Daoy (cell line): ENCODE measurements at places on chromosomes 3 and 15. TPM values are rescaled to one million over a fixed set of nuclear protein-coding genes. Genes with fewer than 3 reads are reported as not detected.

EBLN2 gene
- total RNA-seq = 2.2 and 3.0 TPM in 2 replicates

DNA sequence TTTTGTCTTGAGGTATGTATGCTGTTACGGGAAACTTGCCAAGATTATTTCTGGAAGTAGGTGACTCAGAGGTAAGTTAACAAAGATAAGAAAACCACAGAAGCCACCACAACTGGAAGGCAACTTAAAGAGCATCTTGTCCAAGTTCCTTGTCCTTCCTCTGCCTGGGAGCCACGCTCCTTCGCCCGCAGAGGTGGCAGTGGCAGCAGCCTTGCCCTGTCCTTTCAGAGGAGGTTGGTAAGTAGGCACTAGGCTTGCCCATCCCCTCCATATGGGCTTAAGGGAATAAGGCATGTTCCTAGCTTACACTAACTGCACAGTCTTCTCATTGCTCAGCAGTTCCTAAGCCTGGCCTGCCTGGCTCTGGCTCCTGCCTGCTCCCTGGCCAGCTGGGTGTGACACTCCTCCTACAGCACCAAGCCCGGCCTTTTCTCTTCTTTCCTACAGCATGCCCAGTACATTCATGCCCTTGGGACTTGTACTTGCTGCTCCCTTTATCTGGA lies 48.0 kb upstream of the RAB6B start:
- peak; percentile 90 for DNase-seq

DNA sequence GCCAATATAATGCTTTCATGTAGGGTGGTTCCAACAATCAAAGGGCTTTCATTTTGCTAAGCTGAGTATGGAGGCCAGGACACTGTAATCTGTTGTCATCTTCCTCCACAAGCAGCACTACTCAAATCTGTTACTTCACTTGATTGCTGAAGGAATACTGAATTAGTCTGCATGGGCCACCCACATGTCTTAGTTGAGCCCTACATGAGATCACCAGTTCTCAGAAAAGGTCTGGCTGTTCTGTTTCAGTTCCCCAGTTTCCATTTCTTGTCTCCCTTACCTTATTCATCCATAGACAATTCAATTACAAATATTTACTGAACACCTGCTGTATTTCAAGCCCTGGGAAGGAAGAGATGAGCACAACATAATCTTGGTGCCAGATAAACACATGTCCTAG lies 119.2 kb downstream of the FHIT start:
- DNase-seq = no peak

GRCh38 chr3:37093481-37093880 lies 80.9 kb downstream of the LRRFIP2 start:
- DNase-seq = no peak

DNA sequence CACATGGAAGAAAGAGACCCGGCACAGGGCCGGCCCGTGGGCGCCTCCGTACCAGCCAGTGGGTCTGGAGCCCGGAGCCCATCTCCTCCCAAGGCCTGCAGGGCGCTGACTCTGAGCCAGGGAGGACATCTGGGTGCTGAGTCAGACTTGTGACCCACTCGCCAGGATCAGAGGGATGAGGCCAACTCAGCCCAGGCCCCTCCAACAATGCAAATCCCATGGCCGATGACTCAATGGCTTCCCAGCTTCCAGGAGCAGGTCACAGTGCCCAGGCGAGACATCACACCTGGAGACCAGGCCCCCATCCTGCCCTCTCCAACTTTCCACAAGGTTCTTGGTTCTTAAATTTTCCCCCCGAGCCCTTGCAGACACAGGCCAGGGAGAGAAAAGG lies 95.1 kb downstream of the LRIG1 start:
- DNase-seq = peak; percentile 68

TRAT1 gene
- total RNA-seq = not detected in 2 replicates

- DNase-seq = no peak
These were observed 13.3 kb upstream of the STARD5 start for GRCh38 chr15:81337241-81337640.

- no peak for DNase-seq
These were observed 5.6 kb upstream of the TNIK start for GRCh38 chr3:171465763-171466162.

- DNase-seq = no peak
These were observed 18.6 kb downstream of the FGD5 start for GRCh38 chr3:14837186-14837877.

GOLGA6A gene
- 0.06 TPM in 1 of 2 replicates, not detected in the other for total RNA-seq

PLCL2 gene
- total RNA-seq = 2.7 and 6.7 TPM in 2 replicates

DNA sequence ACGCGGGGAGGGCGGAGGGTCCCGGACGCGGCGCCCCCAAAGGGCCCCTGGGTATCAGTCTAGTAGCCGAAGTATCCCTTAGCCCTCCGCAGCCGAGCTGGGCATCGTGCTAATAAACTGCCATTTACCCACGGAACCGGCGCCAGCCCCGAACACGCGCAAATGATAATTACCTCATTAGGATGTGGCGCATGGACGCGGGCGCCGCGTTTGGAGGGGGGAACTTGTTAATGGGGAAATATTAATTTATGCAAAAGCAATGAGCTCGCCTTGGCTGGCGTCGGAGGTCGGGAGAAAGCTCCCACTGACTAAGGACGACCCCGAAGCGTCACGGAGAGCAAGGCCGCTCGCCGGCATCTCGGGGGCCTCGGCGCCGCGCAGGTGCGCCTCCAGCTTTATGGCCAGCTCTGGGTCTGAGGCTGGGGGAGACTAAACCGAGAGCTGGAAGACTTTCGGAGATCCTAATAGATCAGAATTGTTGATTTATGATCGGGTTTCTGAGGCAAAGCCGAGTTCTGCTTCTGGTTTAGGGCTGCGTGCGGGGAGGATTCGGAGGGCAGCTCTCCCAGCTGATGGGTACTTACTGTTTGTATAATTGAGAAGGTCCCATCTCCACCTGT lies 474 bp upstream of the FEZF2 start:
- DNase-seq = no peak

- DNase-seq = peak; percentile 56
These were observed 70.7 kb downstream of the IQSEC1 start for GRCh38 chr3:13002398-13003124.

GRCh38 chr3:172118019-172118418 lies 78.6 kb downstream of the FNDC3B start:
- DNase-seq = no peak

GRCh38 chr15:63054281-63054683 lies 11.7 kb downstream of the TPM1 start:
- DNase-seq = peak; percentile 59

GOLGA8J gene
- total RNA-seq = not detected in 2 replicates

GRCh38 chr15:101724675-101725005 lies 367 bp upstream of the TARS3 start:
- DNase-seq = no peak

- peak; percentile 79 for DNase-seq
These were observed 19.2 kb downstream of the RARRES1 start for GRCh38 chr3:158713094-158713499.

DNA sequence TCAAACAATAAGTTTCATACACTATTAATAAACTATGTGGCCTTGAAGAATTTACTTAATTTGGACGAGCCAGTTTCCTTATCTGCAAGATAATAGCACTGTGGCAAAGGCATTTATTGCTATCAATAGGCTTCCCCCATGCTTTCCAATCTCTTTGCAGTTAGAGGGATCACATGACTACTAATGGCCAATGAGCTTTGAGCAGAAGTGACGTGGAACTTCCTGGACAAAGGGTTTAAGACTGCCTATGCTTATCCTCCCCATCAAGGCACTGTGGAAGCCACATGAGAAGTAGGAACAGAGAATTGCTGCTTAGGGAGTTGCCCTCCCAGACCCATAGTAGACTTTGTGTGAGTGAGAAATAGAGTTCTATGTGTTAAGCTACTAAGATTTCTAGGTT lies 16.7 kb upstream of the ZMAT3 start:
- no peak for DNase-seq

- no peak for DNase-seq
These were observed 10.3 kb downstream of the USF3 start for GRCh38 chr3:113685956-113686721.

DNA sequence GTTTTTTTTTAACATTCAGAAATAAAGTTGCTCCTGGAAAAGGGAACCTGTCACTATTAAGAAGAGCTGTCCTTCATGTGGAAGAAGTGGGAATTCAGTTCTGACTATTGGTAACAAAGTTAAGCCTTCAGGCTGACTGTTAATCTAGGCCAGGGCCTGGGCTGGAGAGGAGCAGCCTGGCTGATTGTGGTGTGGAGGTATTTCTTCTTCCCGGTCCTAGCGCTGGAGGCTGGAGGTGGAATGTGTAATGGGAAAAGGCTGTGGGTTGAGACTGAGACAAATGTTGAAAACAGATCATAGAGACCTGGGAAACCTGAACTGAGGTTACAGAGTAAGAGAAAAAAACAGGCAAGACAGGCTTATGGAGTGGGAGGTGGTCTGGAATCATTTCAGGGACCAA lies 23.8 kb upstream of the SH3BP5 start:
- peak; percentile 20 for DNase-seq

HIGD2B gene
- not detected in 2 replicates for total RNA-seq

GOLGA6D gene
- total RNA-seq = not detected in 2 replicates

DNA sequence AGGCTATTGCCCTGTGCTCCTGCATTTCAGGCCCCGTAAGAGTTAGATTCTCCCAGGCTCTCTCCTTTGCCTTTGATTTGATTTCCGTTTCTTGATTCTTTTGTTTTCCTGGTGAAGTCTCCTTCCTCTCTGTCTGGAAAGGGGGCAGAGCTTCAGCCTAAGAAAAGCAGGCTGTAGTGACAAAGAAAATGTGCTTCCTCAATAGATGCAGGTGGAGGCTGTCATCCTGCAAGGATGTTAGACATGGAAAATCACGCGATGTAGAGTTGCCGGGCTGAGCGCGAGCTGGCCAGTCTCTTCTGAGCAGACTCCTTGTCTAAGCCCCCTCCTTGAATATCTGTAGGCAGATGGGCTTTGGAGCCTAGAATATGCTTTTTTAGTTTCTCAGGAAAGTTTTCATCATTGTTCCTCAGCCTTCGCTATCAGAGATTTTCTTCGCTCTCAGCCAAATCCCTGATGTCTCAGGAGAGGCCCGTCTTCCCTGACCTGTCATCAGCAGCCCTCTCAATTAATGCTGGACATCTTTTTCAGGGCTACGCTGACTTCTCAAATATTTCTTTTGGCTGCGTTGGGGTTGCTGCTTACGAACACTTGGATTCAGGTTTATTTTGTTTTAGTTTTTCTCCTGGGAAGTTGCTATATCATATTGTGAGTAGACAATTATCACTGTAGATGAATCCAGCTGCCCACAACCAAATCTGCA lies 163.6 kb downstream of the ITPR1 start:
- no peak for DNase-seq

RBMS3 gene
- total RNA-seq = 11.0 and 23.2 TPM in 2 replicates

GRCh38 chr3:182914341-182914740 lies 66.0 kb downstream of the DCUN1D1 start:
- DNase-seq = no peak

XCR1 gene
- total RNA-seq = not detected in 2 replicates

GRCh38 chr15:58434334-58434875 lies 2.6 kb downstream of the LIPC start:
- no peak for DNase-seq

GRCh38 chr3:38536671-38537070 lies 40.5 kb downstream of the EXOG start:
- DNase-seq = no peak

DNA sequence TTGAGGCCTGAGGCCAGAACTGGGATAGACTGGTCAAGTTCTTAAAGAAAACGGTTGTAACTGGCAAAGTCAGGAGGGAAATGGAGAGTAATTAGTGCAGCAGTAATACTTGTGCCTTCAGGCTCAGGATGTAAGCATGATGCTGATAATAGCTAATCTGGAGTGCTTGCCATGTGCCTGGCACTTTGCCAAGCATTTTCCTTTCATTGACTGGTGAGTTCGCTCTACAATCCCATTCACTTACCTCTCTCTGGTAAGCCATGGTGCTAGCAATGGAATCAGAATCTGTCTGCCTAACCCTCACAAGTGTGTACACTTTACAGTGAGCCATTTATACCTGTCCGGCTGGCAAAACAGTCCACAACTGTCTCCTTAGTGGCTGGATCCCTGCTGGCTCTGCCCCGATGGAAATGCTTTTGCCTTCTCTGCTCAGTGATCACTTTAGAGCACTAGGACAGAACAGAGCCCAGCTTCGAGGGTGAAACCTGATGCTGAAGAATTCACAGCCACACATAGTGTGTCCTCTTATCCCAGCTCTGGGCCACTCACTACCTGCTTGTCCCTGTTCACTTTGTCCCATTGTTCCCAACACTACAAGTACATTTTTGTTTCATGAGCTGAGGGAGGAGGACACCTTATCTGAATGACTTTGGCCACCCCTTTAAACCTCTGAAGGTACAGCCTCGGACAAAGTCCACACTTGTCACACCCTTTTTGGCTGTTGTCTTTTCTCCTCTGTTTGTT lies 10.3 kb downstream of the CHP1 start:
- DNase-seq = peak; percentile 6

- no peak for DNase-seq
These were observed 113.6 kb downstream of the PLCL2 start for GRCh38 chr3:16998236-16998923.

ZCWPW2 gene
- total RNA-seq = not detected in 2 replicates

DZIP1L gene
- 8.2 and 9.7 TPM in 2 replicates for total RNA-seq
